ENCODE measurements at places on chromosomes 2 and 18. TPM values are rescaled to one million over a fixed set of nuclear protein-coding genes. Genes with fewer than 3 reads are reported as not detected.

DNA sequence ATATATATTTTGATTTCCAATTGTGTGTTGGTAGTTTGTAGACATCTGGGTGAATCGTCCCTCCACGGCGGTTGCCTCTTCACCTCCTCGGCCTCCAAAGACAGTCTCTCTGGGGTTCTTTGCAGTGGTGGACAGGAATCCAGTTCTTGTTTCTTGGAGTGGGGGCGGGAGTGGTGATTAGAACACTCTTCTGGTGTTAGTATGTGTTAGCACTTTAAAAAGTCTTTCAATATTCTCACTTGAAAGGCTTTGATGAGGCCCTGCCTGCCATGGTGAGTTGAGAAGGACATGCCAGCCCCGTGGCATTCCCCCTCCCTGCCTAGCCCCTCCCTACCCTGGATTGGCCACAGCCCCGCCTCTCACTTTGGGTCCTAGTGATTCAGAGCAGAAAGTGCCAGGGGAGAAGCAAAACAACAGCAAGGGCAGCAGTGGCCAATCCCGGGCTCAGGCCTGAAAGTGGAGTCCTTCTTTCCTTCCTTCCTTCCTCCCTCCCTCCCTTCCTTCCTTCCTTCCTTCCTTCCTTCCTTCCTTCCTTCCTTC lies 316.8 kb upstream of the HS6ST1 start:
- DNase-seq = no peak

DNA sequence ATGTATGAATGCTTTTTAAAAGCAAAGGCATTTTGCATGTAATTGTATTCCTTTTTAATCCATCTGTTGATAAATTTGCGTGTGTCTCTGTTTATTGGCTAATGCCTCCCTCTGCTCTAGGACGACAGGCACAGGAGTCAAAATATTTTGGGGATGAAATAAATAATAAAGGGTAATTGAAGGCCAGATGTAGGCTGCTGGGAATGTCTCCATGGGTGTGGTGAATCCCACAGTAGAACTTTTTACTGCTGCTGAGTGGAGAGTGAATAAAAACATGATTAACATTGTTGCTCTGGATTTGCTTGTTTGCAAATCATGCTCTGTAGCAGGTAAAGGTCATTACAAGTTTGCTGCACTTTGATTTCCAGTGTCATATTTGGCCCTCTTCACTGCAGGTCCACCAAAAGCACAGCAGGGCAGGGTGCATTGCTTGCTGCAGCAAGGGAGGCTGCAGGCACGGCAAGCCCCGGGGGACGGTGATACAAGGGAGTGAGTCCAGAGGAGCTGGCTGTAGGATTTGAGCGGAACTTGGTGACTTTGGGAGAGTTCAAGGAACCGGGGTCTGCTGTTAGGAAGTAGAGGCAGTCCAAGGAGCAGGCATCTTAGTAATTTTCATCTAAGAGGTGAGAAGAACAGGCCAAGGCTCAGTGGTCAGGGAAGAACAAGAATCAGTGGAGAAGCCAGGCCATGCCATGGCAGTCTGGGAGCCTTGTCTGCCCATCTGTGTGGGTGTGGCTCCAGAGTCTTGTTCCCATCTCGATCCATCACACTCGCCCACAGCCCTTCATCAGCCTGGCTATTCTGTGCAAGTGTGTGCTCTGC lies 201.5 kb upstream of the RAB6C start:
- DNase-seq = no peak

DNA sequence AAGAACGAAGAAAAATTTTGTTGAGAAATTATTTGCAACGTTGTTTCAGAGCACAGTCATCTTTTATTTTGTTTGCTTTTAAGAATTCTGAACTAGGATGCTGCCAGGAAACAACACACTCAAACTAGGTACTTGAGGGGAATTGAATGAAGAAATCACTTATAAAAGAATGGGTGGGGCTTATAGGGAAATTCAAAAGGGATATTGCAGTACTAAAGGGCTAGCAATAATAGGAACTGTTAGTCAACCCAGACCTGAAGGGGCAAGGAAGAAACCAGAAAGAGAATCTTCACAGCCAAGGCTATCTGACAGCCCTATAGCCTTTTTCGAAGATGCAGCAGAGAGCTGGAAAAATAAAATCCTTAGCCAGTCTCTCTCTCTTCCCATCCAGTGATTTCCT lies 179.3 kb downstream of the RPRM start:
- DNase-seq = no peak

- no peak for DNase-seq
Observed at GRCh38 chr2:208698114-208698513, 291.5 kb downstream of the PTH2R start.

DNA sequence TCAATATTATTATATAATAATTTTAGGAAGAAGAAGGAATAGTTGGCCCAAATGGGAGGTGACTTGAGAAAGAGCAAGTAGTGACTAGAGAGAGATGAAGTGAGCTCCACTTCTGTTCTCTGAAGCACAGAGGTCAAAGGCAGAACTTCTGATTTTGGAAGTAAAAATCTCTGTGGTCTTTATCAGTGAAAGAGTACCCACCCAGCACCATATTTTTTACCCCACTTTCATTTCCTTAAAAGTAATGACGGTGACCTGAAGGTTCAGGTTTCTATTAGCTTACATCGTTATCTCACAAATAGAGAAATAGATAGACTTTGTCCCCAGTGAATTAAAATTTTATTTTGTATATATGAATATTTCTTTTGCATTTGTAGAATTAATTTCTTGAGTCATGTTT lies 95.3 kb downstream of the CDH7 start:
- no peak for DNase-seq

DNA sequence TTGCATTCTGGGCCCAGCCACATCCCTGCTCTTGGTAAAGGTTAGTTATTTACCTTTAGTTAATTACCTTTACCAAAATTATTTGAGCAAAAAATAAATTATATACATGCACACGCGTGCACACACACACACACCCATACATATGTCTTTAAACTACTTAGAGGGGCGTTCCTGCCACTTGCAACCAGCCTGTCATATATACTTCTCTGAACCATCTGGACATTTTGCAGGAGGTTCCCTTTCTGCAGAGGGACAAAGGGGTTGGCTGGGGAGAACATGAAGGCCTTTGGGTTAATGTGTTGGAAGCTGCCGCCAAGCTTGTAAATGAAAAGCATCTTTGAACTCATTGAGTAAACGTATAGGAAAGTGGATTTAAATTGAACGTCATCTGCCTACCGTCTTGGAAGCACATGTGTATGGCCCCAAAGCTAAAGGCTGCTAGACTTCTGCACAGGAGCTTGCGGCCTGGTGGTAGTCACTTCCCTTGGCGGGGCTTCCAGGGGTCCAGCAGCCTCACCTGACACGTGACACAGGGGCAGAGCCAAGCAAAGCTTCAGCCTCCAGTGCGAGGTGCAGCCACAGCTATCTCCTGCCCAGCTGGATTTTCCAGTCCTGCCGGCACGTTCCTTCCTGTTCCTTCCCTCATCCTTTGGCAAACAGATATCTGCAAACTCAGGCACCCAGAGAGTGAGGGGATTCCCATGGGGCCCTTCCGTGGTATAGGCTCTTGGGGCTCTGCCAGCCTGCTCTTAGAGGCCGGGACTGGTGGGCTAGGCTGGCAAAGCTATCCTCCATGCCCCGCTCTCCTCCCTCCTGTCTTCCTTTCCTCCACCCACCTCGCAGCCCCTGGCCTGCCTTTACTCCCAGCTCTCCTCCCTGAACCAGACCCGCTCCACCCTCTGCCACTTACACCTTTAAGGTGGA lies 46.1 kb downstream of the SERTAD2 start:
- no peak for DNase-seq

DNA sequence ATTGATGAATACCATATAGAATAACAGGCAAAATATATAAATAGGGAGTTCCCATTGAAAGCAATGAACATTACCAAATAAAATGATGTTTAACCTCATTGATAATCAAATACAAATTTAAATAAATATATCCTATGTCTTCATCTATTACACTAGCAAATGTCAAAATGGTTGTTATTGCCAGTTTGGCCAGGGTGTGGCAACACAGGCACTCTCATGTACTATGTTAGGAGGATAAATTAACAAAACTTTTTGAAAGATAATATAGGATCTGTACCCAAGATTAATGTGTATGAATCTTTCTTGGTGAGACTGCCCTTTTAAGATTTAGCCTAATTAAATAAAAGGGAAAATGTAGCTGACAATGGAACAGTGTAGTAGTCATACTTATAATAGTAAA lies 659.3 kb downstream of the ERBB4 start:
- no peak for DNase-seq

DNA sequence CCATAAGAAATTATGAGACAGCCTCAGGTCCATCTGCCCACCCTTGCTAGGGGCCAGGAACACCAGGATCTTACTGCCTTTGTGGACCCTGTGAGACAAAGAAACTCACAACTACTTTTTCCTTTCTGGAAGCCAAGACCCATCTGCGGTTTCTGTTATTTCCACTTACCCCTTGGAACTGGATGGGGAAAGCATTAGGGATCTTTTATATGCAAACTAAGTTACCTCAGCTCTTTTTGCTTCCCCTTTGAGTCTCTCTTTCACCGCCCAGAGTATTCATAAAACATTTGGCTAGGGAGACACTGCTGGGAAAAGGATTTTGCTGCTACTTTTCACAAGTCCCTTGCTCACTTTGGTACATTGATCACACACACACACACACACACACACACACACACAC lies 95.7 kb downstream of the ZNF385B start:
- DNase-seq = no peak

- no peak for DNase-seq
Observed at GRCh38 chr2:85674417-85674816, 6.4 kb upstream of the SFTPB start.

DNA sequence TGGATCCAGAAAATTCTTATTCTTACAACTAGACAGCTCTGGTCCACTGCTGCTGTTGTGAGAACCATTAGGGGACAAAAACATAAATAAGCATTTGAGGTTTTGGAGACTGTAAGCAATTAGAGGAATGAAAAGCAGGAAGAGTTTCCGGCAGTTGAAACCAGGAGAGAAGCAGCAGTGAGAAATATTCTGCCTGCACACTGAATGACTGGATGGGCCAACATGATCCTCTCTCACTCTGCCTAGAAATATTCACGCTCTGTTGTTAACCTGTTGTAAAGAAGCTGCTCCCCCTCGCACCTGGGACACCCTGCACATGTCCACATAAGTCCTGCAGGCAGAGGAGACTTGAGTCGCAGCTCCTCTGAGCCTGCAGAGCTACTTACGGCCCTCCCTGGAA lies 60.4 kb upstream of the RNF152 start:
- DNase-seq = no peak

- no peak for DNase-seq
Observed at GRCh38 chr2:167471332-167471731, 583.1 kb downstream of the XIRP2 start.

- no peak for DNase-seq
Observed at GRCh38 chr2:173271825-173272224, 82.8 kb upstream of the CDCA7 start.

DNA sequence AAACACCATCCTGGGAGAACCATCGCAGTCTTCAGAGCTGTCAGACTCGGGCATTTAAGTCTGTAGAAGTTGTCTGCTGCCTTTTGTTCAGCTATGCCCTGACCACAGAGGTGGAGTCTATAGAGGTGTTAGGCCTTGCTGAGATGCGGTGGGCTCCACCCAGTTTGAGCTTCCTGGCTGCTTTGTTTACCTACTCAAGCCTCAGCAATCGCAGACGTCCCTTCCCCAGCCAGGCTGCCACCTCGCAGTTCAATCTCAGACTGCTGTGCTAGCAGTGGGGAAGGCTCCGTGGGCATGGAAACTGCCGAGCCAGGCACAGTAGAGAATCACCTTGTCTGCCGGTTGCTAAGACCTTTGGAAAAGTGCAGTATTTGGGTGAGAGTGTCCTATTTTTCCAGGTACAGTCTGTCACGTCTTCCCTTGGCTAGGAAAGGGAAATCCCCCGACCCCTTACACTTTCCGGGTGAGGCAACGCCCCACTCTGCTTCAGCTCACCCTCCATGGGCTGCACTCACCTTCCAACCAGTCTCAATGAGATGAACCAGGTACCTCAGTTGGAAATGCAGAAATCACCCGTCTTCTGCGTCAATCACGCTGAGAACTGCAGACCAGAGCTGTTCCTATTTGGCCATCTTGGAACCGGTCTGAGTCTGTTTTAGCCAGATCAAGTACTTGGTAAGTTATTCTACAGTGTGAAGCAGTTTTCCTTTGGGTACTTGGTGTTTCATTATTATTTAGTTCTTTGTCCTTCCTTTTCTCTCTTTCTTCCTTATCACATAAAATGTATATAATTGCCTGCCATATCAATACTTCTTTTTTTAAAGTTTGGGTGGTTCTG lies 71.5 kb downstream of the CDC42EP3 start:
- no peak for DNase-seq

- DNase-seq = no peak
Observed at GRCh38 chr18:36560187-36560586, 262.7 kb downstream of the FHOD3 start.

- no peak for DNase-seq
Observed at GRCh38 chr2:121102941-121103340, 182.1 kb downstream of the TFCP2L1 start.

DNA sequence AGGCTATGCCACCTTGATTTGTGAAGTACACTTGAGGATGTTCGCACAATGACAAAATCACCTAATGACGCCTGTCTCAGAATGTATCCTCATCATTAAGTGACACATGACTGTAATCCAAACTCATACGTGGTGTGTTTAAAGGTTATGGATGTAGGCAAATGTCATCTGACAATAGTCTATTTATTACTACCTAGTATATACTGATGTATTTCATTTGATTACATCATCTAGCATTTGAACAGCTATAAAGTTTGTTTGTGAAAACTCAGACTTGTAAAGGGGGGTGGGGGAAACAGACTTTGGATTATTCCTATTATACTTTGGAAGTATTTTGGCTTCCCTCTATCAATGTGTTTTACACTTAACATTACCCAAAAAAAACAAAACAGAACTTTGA lies 129.9 kb downstream of the TANC1 start:
- DNase-seq = no peak

DNA sequence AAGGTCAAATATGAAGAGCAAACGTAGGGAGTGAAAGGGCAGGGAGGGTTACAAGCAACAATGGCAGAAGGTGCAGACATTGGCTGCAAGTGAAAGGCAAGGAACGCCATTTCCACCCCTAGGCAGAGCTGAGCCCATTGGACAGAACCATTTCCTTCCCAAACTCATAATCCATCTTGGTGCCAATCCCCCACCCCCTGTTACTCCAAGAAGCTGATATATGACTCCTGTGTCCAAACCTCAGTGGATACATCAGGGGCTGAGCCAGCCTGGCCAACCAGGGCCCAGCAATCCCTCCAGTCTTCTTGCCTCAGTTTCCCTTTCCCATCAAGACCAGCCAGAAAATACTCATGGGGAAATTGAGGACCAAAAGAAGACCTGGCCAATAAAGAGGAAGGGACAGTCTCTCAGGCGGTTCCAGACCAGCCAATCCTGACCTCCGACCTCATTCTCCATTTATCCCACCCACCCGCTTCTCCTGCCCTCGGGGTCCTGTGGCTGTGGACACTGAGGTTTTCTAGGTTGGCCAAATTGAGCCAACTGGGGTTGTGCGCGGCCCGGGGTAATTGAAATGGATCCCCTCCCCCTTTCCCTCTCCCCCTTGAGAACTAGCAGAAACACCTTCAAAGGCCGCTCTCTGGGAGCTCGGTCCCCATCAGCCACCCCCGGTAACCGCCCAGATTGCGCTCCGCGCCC lies 24.8 kb downstream of the TNS1 start:
- no peak for DNase-seq

LAMA1 gene
- total RNA-seq = 0.13 TPM

SH3YL1 gene
- total RNA-seq = 18.7 TPM

MAPRE3 gene
- total RNA-seq = 0.61 TPM

AMER3 gene
- total RNA-seq = not detected

SERPINB5 gene
- total RNA-seq = not detected

RAB17 gene
- total RNA-seq = 1.1 TPM

ADGRF3 gene
- 2.8 TPM for total RNA-seq

TMEM198 gene
- 1.1 TPM for total RNA-seq

SNED1 gene
- 7.3 TPM for total RNA-seq

SP9 gene
- total RNA-seq = not detected

ZDBF2 gene
- total RNA-seq = 5.9 TPM

Measured in GM12878 (cell line).